ENCODE measurements at places on chromosomes 11 and 22.

GRCh38 chr11:78210000-78210608, 21.4 kb downstream of the USP35 start:
- no peak for DNase-seq

- no peak for DNase-seq
Measured at GRCh38 chr11:121999651-122000050, 116.4 kb downstream of the BLID start.

DNA sequence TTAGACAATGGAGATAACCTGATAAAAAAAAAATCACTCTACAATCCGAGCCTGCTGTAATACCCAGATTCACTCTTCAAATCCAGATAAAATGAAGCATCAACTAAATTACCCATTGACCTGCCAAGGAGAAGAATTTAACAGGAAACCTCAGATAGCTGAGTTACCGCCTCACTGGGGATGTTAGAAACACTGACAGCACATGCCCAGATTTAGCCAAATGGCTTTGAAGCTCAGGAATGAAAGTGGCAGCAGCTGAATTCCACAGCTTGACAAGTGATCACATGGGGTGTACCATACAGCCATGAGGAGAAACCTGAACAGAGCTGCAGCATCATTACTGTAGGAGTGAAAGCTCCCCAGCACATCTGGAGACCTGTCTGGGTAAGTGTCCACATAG, 807.6 kb downstream of the DLG2 start:
- peak; percentile 43 for DNase-seq

DNA sequence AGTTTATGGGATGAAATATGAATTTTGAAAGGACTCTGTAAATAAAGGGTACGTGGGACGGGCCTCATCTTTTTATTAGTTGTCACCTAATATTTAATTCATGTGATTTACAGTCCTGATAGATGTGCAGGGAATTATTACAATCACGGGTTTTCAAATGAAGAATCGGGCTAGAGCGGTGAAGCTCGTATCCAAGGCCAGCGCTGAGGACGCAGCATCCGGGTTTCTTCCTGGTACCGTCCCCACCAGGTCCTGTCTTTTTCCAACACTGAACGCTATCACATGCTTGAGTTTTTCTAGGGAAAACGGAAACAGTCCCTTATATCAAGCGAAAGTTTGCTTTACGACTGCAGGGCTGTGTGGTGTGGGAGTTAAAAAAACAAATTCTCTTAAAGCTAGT, 787 bp downstream of the SMDT1 start:
- peak; percentile 25 for DNase-seq

- peak; percentile 67 for DNase-seq
Measured at GRCh38 chr11:111604392-111605009, 2.3 kb downstream of the SIK2 start.

DNA sequence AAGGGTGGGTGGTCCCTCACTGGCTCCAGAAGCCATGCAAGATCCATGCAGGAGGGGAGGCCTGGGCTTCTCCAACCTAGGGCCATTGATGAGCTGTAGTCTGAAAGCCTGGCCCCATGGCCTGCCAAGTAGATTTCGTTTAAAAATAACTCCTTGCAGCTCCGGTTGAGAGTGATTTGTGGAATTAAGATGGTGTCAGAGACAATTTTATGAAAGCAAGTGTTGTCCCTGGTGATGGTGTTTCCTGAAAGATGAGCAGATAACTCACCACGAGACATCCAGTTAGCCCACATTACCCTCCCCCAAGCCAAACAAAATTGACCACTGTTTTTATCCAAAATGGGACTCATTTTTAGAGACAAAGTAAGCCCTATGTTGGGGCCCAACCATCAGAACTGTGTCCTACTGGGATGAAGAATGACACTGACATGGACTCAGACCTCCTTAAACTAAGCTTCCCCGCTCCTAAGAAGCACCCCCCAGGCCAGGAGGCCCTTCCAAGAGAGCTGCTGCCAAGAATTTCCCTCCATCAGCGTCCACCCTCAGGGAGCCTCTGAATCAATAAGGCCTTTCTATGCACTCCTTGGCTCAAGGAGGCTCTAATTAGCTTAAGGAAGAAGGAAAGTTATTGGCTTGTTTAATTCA, 174.2 kb upstream of the NCAM1 start:
- DNase-seq: no peak

DNA sequence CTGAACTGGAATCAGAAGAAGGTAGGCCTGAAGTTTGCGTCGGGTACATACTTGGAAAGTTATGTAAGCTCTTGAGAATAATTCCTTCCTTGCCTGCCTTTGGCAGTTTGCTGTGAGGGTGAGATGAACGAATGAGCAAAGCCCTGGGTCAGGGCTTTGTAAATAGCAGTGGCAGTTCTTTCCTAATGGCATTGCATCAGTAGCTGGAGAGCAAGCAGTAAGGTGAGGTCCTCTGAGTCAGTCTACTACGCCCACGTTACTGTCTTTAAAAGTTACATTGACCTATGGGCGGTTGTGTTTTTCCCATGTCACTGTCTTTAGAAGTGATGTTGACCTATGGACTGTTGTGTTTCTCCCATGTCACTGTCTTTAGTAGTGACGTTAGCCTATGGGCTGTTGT, 179.1 kb upstream of the E2F8 start:
- no peak for DNase-seq

DNA sequence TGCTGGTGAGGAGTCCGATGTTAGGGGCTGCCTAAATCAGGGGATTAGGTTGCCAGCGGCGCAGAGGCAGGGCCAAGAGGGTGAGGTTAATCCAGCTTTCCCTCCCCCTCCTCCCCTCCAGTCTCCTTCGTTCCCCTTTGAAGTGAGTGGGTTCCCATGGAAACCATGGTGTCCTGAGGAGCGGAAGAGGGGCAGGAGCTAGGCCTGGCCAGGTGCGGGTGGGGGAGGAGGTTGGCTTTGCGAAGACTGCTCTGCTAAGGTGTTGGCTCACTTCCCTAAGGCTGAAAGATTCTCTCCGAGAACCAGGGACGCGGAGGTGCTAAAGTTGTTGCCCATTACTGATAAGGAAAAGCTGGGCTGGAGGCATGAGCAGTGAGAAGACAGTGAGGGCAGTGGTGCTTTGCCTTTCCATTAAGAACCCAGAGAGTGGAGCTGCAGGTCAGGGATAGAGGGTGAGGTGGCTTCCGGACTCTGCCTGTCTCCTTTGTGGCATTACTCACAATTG, 124.6 kb downstream of the FEZ1 start:
- DNase-seq: peak; percentile 98

DNA sequence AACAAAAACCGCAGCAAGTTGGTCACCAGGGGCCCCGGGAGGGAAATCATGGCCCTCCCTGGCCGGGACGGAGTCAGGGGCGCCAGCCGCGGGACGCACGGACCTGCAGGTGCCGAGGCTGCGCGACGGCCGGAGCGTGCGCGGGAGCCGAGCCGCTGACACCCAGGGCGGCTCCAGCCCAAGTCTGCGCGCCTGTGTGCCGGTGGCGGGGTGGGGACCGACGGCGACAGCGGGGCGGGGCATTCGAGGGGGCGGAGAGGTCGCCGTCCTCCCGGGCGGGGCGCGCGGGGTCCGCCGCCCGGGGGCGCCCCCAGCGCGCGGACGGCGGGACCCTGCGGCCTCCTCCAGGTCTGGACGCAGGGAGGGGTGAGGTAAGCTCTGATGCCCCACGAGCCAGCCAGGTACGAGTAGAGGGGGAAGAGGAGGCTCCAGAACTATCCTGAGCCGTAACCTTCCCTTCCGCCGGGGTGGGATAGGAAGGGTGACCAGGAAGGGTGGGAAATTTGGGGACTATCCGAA, at the start of gene ESAM:
Gene ESAM (minus strand): TSS at position 186 of the 519 bp plus-strand sequence. CDS start 136 bp downstream, at position 50.
- DNase-seq: peak; percentile 58

- no peak for DNase-seq
Measured at GRCh38 chr22:40027191-40028097, 32.7 kb downstream of the FAM83F start.

DNA sequence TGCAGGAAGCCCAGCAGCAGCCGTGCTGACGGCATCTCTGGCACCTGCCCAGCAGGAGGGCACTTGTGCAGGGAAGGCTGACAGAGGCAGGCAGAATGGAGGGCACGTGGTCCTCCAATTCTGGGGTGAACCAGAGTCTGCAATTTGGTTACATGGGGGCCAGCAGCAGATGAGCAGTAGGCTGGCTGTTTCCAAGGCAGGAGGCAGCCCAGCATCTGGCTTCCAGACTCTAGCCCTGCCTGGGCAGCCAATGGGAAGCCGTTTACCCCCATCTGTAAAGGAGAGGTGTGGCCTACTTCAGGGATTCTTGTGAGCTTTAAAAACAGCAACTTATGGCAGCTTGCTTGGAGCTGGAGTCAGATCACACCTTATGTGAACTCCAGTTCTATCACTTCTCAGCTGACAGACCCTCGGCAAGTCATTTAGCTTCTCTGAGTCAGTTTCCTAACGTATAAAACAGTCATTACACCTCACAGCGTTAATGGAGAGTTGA, 27.9 kb upstream of the RASL10A start:
- no peak for DNase-seq

DNA sequence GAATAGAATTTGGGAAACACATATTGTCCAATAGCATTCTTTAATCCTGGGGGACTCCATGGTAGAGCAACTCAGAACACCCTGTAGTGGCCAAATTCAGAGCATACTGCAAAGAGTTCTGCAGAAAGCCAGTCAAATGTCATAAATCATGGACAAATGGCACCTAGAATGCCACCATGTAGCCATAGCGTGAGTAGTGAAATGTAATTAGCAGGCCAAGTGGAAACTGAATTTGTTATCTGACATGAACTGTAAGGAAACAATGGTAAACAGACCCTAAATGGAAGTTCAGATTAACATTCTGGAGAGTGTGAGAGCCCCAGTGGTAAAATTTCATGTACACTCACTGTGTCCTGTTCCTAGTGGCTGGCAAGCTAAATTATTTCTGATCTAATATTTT, 7.0 kb upstream of the PRSS23 start:
- no peak for DNase-seq

- no peak for DNase-seq
Measured at GRCh38 chr11:931385-931784, 5.7 kb downstream of the AP2A2 start.

GRCh38 chr11:117488996-117489952, 161.6 kb downstream of the CEP164 start:
- DNase-seq: no peak

GRCh38 chr11:128525411-128526243, 61.7 kb downstream of the ETS1 start:
- DNase-seq: peak; percentile 86

GRCh38 chr11:44595006-44595405, 29.5 kb downstream of the CD82 start:
- DNase-seq: no peak

GRCh38 chr11:15864026-15864805, 492.1 kb downstream of the SOX6 start:
- no peak for DNase-seq

DNA sequence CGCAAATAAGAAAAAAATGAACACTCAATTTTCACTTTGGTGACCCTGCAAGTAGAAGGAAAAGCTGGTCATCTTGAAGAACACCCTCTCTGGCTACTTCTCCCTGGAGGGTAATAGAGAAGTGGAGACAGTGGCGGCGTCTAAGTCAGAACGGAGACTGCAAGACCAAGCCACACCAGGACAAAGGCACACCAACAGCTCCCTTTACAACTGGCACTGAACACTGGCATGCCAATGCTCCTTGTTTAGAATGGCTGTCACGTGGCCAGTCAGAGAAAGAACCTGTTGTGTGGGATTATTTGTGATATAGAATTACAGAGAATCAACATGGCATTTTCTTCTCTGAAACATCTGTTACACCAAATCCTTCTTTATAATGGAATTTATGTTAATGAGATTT, 61.3 kb upstream of the YPEL1 start:
- no peak for DNase-seq

GRCh38 chr11:863023-863909, 20.6 kb downstream of the TSPAN4 start:
- DNase-seq: no peak

GRCh38 chr11:68806931-68807844, 34.5 kb downstream of the CPT1A start:
- no peak for DNase-seq

DNA sequence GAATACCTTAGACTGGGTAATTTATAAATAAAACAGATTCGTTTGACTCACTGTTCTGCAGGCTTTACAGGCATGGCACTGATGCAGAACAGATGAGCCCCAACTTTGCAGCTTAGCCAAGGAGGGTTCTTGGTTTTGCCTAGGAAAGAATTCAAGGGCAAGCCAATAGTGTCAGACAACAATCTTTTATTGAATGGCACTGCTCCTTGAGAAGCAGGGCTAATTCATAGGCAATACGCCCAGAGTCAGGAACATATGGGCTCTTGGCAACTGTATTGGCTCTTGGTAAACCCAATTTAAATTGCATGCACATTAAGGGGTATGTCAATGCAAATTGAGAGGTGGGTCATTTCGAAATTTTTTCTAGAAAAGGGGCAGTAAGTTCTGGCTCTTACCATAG, 87.9 kb downstream of the RAB38 start:
- no peak for DNase-seq

GRCh38 chr22:33605666-33606065, 314.6 kb downstream of the LARGE1 start:
- peak; percentile 8 for DNase-seq

GRCh38 chr11:76825726-76826396, 34.9 kb upstream of the ACER3 start:
- no peak for DNase-seq

GRCh38 chr22:29108137-29108536, 35.3 kb downstream of the KREMEN1 start:
- DNase-seq: no peak

DNA sequence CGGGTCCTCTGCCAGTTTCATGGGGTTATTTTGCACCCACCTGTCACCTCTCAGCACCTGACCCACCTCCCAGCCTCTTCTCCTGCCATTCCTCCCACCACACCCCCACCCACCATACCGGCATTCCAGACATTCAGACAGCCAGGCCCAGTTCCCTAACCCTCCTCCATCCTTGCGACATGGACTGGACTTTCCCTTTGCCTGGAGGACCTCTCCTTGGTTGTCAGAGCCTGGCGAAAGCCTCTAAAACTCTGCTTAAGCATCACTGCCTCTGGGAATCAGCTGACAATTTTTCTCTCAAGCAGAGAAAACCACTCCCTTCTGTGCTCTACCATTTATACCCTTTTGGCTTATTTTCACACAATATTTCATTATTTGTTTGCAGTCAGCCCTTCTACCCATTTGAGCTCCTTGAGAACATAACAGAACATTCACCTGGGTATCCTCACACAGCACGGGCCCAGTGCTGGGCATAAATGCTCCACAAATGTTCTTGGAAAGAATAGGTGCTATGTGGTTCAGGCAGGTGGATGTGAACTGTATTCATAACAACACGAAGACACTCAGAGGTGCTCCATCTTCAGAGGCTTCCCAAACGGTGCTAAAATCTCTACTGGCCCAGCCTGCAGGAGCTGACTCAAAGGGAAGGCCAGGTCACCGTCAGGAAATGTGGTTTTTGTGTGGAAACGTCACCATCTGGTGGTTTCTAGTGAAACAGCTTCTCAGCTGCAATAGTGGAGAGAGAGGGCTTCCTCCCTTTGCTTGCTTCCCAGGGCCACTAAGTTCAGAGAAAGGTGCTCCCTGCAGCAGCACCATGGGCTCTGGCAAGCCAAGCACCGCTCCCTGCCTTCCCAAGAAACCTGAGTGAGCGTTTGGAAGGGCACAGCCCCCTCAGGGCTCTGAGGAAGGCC, 10.4 kb downstream of the SPATA19 start:
- peak; percentile 91 for DNase-seq
